ENCODE measurements at places on chromosomes 1 and 21. TPM values are rescaled to one million over a fixed set of nuclear protein-coding genes. Genes with fewer than 3 reads are reported as not detected.

The PDE9A gene
- polyA plus RNA-seq = 36.1 TPM

GRCh38 chr1:90393025-90393424 is 324.1 kb downstream of the BARHL2 start:
- no peak for DNase-seq

- no peak for DNase-seq
These were observed 8.7 kb downstream of the KPNA6 start for GRCh38 chr1:32116531-32116930.

DNA sequence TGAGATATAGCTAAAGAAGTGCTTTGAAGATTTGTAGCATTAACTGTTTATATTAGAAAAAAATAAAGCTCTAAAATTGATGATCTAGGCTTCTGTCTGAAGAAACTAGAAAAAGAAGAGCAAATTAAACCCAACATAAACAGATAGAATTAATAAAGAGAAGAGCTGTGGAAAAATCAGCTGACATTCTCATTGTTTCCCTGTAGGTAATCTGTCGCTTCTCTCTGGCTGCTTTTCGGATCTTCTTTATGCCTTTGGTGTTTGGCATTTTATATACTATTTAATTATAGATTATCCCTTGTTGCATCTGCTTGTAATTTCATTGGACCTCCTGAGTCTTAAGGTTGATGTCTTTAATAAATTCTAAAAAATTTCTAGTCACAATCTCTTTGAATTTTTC is 59.8 kb downstream of the MPZL1 start:
- DNase-seq = no peak

GRCh38 chr1:63718541-63718970 is 55.3 kb upstream of the ROR1 start:
- DNase-seq = no peak

DNA sequence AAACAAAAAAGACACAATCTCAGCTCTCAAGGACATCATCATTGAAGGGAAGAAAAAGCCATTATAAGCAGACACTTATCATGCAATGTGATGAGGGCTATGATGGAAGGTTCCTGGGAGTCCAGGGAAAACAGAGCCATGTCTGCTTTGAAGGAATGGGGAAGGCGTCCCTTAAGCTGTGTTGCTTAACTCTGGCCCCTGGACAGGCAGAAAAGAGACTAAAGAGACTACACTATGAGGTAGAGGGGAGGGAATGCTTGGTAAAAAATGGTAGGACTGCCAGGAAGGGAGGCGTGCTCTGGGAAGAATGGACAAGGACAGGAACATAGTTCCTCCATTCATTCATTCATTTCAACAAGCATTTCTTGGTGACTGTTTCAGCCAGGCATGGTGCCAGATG is 21.2 kb downstream of the ASAP3 start:
- no peak for DNase-seq

DNA sequence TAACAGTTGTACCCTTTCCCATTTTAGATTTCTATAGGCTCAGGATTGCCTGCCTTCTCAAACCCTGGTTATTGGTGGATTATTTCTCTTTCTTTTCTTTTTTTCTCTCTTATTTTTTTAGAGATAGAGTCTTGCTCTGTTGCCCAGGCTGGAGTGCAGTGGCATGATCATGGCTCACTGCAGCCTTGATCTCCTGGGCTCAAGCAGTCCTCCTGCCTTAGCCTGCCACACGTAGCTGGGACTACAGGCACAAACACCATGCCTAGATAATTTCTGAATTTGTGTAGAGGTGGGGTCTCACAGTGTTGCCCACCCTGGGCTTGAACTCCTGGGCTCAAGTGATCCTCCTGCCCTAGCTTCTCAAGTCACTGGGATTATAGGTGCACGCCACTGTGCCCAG is 58.8 kb downstream of the UCK2 start:
- no peak for DNase-seq
